ENCODE measurements at places on chromosomes 7 and 10.

- no peak for DNase-seq
Measured at GRCh38 chr7:45657890-45658715, 83.9 kb downstream of the ADCY1 start.

DNA sequence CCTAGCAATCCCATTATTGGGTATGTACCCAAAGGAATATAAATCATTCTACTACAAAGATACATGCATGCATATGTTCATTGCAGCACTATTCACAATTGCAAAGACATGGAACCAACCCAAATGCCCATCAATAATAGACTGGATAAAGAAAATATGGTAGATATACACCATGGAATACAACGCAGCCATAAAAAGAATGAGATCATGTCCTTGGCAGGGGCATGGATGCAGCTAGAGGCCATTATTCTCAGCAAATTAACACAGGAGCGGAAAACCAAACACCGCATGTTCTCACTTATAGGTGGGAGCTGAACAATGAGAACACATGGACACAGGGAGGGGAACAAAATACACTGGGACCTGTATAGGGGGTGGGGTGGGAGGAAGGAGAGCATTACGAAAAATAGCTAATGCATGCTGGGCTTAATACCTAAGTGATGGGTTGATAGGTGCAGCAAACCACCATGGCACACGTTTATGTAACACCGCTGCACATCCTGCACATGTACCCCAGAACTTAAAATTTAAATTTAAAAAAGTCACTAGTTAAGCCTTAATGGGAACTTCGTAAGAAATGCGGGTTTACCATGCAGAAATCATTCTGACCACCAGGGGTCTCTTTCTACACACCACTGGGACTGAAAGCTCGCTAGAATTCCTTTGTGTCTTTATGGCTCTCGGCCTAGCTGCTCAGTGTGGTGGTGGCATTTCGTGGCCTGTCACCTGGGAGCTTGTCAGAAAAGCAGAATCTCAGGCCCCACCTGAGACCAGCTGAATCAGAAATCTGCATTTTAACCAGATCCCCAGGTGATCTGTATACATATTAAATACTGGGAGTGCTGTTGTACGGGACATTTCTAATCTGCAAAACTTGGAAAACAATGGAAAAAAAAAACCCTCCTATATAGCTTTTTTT lies 9.5 kb downstream of the ANKRD1 start:
- DNase-seq, result peak; percentile 17

GRCh38 chr7:2484868-2485267 lies 8.7 kb upstream of the GRIFIN start:
- no peak for DNase-seq

DNA sequence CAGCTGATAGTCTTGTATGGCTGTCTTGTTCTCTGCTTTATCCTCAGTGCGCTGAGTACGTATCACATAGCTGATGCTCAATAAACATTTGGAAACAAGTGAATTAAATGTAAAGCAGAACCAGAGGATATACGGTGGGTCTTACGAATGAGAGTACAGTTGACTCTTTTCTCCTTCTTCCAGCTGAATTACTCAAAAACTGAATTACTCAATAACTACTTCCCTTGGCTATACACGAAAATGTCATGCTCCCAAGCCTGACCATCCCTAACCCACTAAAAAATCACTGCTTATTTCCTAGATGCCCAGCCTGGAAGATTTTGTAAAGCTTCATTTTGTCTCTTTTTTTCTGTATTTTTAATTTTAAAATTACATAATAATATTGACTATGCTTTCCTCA lies 3.2 kb upstream of the RSU1 start:
- no peak for DNase-seq

- DNase-seq, result no peak
Measured at GRCh38 chr10:90912174-90912573, 8.7 kb downstream of the ANKRD1 start.

GRCh38 chr7:70153933-70154332 lies 555.7 kb downstream of the AUTS2 start:
- DNase-seq, result peak; percentile 14

GRCh38 chr10:30434273-30435072 lies 489 bp downstream of the MAP3K8 start:
- no peak for DNase-seq

GRCh38 chr7:35565927-35566326 lies 129.0 kb downstream of the HERPUD2 start:
- DNase-seq, result no peak

GRCh38 chr10:66925896-66926715 lies at the start of gene LRRTM3:
LRRTM3 (plus strand) TSS chr10:66926036.
- no peak for DNase-seq

GRCh38 chr7:151231080-151231479 lies 1.2 kb upstream of the CHPF2 start:
- no peak for DNase-seq

DNA sequence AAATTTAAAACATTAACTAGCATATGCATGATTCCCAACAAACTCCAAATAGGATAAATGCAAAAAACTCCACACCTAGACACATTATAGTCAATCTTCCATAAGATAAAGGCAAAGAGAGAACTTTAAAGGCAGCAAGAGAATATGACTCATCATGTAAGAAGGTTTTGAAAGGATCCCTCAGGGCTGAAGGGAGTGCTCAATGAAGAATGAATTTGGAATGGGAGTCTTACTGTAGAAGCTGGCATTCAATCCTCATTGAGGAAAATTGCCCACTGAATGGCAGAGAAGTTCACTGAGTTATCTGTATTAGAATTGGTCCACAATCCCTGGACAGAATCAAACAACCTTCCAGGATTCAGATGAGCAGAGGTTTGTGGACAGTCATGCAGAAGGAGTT lies 26.1 kb upstream of the ZNF365 start:
- DNase-seq, result no peak

- DNase-seq, result no peak
Measured at GRCh38 chr10:102267748-102268147, 22.4 kb downstream of the GBF1 start.

DNA sequence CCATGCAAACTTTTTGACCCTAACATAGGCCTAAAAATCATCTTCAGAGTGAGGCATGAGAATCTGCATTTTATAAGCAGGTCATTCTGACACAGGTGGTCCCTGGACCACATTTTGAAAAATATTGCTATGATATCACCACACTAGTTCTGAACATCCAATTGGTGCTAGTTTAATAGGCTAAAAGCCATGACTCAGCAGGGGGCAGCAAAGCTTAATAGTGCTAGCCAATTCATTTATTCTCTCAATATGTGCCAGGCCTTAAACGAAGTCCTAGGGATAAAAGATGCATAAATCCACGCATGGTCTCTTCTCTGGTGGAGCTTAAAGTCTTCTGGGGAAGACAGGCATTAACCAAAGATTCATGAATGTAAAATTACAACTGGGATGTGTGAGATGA lies 10.2 kb upstream of the SLC25A28 start:
- DNase-seq, result no peak

- no peak for DNase-seq
Measured at GRCh38 chr10:11827006-11827405, 3.9 kb downstream of the PROSER2 start.
